ENCODE measurements at places on chromosomes 6 and 20.

GRCh38 chr6:51934098-51934497 lies 153.3 kb downstream of the PKHD1 start:
- no peak for DNase-seq

DNA sequence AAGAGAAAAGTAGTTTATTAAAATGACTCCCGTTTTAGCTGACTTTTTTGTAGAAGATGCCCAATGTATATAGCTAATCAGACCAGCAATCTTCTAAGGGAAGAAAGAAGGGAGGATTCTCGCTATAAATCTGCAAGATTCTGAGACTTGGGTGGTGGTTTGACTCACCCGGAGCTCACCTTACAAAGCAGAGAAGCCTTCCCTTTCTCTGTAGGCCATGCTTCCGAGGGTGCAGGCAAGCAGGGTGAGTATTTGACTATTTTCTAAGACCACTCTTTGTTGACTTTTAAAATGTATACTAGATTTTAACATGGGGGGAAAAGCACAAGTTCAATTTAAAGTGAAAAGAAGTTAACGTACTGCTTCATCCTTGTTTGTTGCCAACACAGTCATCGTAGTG lies 2.7 kb downstream of the OLIG3 start:
- no peak for DNase-seq

GRCh38 chr6:5665173-5665572 lies 341.6 kb downstream of the NRN1 start:
- DNase-seq = no peak

- no peak for DNase-seq
Measured at GRCh38 chr6:33935439-33936080, 131.8 kb upstream of the MLN start.

DNA sequence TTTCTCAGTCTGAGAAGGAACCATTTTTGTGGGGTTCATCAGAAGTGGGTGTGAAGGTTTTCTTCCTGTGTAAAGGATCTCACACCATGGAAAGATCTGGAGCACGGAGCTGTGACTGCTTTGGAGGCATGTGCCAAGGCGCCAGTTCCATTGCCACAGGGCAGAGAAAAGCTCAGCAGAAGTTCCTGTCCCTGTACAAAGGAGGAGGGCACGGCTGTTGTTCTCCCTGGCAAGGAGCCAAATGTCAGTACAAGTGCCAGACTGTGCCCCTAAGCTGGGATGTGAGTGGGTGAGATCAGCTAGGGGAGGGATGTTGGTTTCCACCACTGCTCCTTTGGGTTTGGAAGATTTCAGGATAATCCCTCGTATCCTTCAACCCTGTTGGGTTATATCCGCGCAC lies 117.3 kb downstream of the CRYBG1 start:
- DNase-seq = no peak

All from activated naive CD8-positive, alpha-beta T cell treated with anti-CD3 and anti-CD28 coated beads, Interleukin-2, amount 50 U/mL, for 16 hours (primary cell).